ENCODE measurements at places on chromosomes 5 and 9. TPM values are rescaled to one million over a fixed set of nuclear protein-coding genes. Genes with fewer than 3 reads are reported as not detected.

DNA sequence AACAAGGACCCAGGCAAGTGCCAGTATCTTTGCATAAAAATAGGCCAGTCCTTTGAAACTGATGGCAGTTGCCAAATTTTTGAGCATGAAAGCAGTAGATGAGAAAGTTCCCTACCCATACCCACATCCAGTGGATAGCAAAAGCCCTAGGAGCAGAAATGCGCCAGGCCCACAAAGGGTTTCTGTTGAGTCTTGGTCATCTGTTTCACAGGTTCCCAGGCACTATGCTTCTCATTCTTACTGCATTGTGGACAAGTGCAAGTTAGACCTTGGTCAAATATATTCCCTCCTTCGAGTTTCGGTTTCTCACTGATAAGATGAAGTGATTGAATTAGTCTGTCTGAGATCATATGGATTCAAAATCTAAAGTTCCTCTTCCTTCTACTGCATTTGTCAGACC, 152.3 kb downstream of the NR3C1 start:
- H3K4me1 ChIP-seq: peaks cover 8% of the 10 kb centered on the region
- H3K4me3 ChIP-seq: no peak overlapping the region
- no peak overlapping the region for H3K27ac ChIP-seq
- H3K27me3 ChIP-seq: no peaks in the 10 kb centered on the region
- no peak for DNase-seq

- DNase-seq: no peak
- H3K27ac ChIP-seq: peak overlapping the region; percentile 39
These were observed 23.9 kb upstream of the PPP2CA start for GRCh38 chr5:134249469-134250379.

DNA sequence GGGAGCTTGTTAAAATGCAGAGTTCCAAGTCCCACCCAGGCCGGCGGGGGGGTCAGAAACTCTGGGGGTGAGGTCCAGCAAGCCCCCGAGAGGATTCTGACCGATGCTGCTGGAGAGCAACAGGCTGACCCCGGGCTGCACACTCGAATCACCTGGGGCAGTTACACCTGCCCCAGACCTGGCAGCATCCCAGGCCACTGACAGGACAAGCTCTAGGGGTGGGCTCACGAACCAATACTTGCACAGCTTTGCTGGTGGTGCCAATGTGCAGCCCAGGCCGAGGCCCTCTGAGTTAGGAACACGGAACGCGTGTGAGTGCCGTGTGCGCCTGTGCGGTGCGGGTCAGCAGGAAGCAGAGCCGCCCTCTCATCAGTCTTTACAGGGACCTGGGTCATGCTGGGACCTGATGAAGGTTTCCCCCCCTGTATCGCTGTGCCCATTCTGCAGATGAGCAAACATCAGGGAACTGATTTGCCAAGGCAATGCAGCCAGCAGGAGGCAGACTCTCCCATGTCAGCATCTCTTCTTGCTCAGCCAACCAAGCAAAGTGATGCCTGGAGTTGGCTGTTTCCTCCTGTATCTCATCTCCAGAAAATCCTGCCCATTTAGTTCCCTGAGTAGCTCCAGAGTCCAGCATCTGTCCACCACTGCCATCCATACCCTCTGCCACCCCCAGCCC, 16.3 kb downstream of the FAM163B start:
- H3K27me3 ChIP-seq: no peaks in the 10 kb centered on the region
- H3K27ac ChIP-seq: no peak overlapping the region
- H3K4me1 ChIP-seq: no peaks in the 10 kb centered on the region
- H3K36me3 ChIP-seq: no peaks in the 10 kb centered on the region

DNA sequence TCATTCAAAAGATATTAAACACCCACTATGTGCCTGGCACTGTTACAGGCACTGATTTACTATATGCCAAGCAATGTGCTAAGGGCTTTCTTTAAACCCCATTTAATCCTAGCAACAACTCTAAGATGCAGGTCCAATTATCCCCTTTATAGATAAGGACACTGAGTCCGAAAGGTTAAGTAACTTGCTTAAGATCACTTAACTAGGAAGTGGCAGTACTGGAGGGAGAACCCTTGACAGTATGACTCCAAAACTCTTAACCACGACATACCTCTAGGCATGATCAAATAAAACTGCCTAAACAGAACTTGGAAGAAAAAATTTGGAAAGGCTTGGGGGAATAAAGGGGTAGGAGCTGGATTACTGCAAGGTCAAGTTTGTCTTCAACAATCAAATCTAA, 1.7 kb downstream of the RAB14 start:
- H3K27me3 ChIP-seq: no peaks in the 10 kb centered on the region
- DNase-seq: no peak
- H3K27ac ChIP-seq: no peak overlapping the region

- H3K4me1 ChIP-seq: no peaks in the 10 kb centered on the region
- no peaks in the 10 kb centered on the region for H3K27me3 ChIP-seq
- H3K36me3 ChIP-seq: no peaks in the 10 kb centered on the region
- no peak overlapping the region for H3K27ac ChIP-seq
- no peak for DNase-seq
These were observed 36.6 kb upstream of the ANKH start for GRCh38 chr5:14908172-14908571.

GRCh38 chr9:135775911-135776310, 73.9 kb downstream of the KCNT1 start:
- no peaks in the 10 kb centered on the region for H3K27me3 ChIP-seq
- H3K27ac ChIP-seq: no peak overlapping the region
- no peaks in the 10 kb centered on the region for H3K36me3 ChIP-seq
- no peak for DNase-seq
- no peak overlapping the region for H3K4me3 ChIP-seq
- H3K4me1 ChIP-seq: no peaks in the 10 kb centered on the region

DNA sequence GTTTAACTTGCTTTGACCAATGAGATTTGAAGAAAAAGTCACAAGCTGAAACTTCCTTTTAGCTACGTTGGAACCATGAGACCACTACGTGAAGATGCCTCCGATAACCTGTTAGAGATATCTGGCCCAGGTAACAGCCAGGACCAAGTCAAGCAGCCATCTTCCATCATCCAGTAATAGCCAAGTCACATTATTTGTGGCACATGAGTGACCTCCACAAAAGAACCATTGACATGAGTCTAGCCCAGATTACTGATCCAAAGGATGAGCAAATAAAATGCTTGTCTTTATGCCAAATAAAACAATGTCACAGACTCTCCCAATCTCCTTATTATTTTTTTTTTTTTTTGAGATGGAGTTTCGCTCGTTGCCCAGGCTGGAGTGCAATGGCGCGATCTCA, 1.6 kb downstream of the DEPDC1B start:
- no peak for DNase-seq
- no peak overlapping the region for H3K4me3 ChIP-seq
- H3K36me3 ChIP-seq: no peaks in the 10 kb centered on the region
- H3K27me3 ChIP-seq: no peaks in the 10 kb centered on the region

- no peaks in the 10 kb centered on the region for H3K4me1 ChIP-seq
- no peaks in the 10 kb centered on the region for H3K36me3 ChIP-seq
- no peak for DNase-seq
- no peaks in the 10 kb centered on the region for H3K27me3 ChIP-seq
- H3K4me3 ChIP-seq: no peak overlapping the region
These were observed 31.1 kb downstream of the GCNT4 start for GRCh38 chr5:75021219-75021618.

GRCh38 chr9:4887556-4887955, 94.8 kb downstream of the RCL1 start:
- H3K36me3 ChIP-seq: no peaks in the 10 kb centered on the region
- peaks cover 17% of the 10 kb centered on the region for H3K4me1 ChIP-seq

- H3K27me3 ChIP-seq: no peaks in the 10 kb centered on the region
- no peak overlapping the region for H3K27ac ChIP-seq
- no peaks in the 10 kb centered on the region for H3K36me3 ChIP-seq
- no peak for DNase-seq
These were observed 112.6 kb downstream of the SAXO1 start for GRCh38 chr9:18920141-18921084.

- no peaks in the 10 kb centered on the region for H3K27me3 ChIP-seq
- no peak overlapping the region for H3K27ac ChIP-seq
- no peak overlapping the region for H3K4me3 ChIP-seq
- no peak for DNase-seq
- H3K4me1 ChIP-seq: no peaks in the 10 kb centered on the region
These were observed 53.9 kb upstream of the TMEM171 start for GRCh38 chr5:73066466-73066865.

- no peaks in the 10 kb centered on the region for H3K36me3 ChIP-seq
- no peak for DNase-seq
- peaks cover 26% of the 10 kb centered on the region for H3K4me1 ChIP-seq
- peaks cover 11% of the 10 kb centered on the region for H3K27me3 ChIP-seq
- H3K4me3 ChIP-seq: no peak overlapping the region
These were observed 25.6 kb downstream of the C9orf50 start for GRCh38 chr9:129595311-129595741.

DNA sequence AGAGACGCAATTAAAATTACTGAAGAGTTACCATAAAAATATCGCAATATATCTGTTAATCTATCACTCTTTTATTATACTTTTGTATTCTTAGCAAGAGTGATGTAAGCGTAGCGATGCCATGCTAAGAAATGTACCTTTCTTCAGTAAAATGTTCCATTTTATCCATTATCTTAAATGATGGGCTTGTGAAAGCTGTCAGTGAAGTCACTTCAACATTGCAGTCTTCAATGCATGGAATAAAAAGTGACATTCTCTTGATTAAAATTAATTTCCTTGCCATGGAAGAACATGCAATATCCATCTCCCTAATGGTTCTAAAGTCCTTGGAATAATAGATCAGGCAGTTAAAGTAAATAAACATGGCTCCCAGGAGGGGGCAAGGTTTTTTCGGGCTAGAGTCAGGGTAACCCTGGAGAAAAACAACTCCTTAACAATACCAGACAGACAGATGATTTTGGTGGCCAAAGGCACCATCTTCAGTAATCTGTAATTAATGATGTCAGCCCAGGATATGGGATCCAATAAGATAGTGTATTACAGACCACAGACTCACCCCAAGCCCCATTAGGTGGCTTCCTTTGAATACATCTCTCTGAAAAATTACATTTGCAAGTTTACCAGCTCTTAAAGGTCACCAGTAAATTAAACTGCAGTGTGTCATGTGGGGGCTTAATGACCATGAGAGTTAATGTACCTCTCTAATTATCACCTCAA, 677.1 kb downstream of the DTWD2 start:
- no peak overlapping the region for H3K27ac ChIP-seq
- DNase-seq: no peak
- H3K4me1 ChIP-seq: no peaks in the 10 kb centered on the region
- no peaks in the 10 kb centered on the region for H3K36me3 ChIP-seq

GRCh38 chr9:4861736-4862451, 69.2 kb downstream of the RCL1 start:
- H3K4me1 ChIP-seq: no peaks in the 10 kb centered on the region
- DNase-seq: no peak
- no peak overlapping the region for H3K27ac ChIP-seq
- no peaks in the 10 kb centered on the region for H3K36me3 ChIP-seq

- H3K27me3 ChIP-seq: no peaks in the 10 kb centered on the region
- H3K4me3 ChIP-seq: no peak overlapping the region
- no peak for DNase-seq
- H3K4me1 ChIP-seq: no peaks in the 10 kb centered on the region
- no peaks in the 10 kb centered on the region for H3K36me3 ChIP-seq
These were observed 30.7 kb upstream of the ERAP1 start for GRCh38 chr5:96838201-96839070.

GRCh38 chr5:111099058-111099778, 7.1 kb downstream of the WDR36 start:
- H3K27me3 ChIP-seq: no peaks in the 10 kb centered on the region
- H3K27ac ChIP-seq: no peak overlapping the region
- peaks cover 92% of the 10 kb centered on the region for H3K36me3 ChIP-seq
- H3K4me1 ChIP-seq: no peaks in the 10 kb centered on the region

DNA sequence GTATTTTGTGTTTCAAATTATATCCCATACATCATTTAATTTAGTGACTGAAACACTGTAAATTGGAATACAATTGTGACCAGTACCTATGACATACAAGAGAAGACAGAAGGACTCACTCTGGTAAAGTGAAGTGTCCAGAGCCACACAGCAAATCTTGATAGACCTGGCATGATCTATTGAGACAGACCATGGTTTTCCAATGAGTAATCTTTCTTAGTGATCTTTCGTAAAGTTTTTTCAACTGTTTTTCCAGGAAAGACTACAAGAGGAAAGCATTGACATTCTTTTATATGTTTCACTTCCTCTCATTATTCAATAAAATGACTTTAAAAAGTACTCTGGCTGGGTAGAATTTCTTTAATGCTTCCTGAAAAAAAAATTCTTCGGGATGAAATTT, 43.3 kb upstream of the ALDH1A1 start:
- H3K4me3 ChIP-seq: no peak overlapping the region
- DNase-seq: no peak
- no peaks in the 10 kb centered on the region for H3K27me3 ChIP-seq
- no peaks in the 10 kb centered on the region for H3K36me3 ChIP-seq
- H3K4me1 ChIP-seq: no peaks in the 10 kb centered on the region

DNA sequence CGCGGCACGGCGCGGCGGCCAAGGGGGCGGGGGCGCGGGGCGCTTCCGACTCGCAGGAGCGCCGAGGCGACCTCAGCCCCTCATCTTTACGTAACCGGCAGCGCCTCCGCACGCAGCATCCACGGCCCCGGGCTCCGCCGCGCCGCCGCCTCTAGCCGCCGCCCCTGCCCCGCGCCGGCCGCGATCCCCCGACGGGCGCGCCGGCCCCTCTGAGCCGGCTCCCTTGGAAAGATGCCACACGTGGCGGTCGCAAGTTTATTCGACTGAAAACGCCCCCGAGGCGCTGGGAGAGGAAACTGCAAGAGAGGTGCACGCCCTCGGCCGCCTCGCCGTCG, 1.0 kb downstream of the KLF9 start:
- peaks cover 3% of the 10 kb centered on the region for H3K36me3 ChIP-seq
- peaks cover 65% of the 10 kb centered on the region for H3K4me1 ChIP-seq
- peak overlapping the region; percentile 99 for H3K27ac ChIP-seq
- no peaks in the 10 kb centered on the region for H3K27me3 ChIP-seq
- DNase-seq: peak; percentile 72

SPINK7 gene
- total RNA-seq: 264 TPM

PCDHA11 gene
- not detected for total RNA-seq

ACER2 gene
- total RNA-seq: 3.7 TPM

FNIP1 gene
- total RNA-seq: 7.6 TPM

SPOCK1 gene
- total RNA-seq: 1.7 TPM

ZNG1A gene
- total RNA-seq: 20.7 TPM

FCN2 gene
- total RNA-seq: not detected

GFRA3 gene
- total RNA-seq: 0.41 TPM

ROR2 gene
- total RNA-seq: 1.4 TPM

PITX1 gene
- 1,232 TPM for total RNA-seq
